Skeletal muscle cell (primary cell): ENCODE measurements at places on chromosomes 4 and X.

DNA sequence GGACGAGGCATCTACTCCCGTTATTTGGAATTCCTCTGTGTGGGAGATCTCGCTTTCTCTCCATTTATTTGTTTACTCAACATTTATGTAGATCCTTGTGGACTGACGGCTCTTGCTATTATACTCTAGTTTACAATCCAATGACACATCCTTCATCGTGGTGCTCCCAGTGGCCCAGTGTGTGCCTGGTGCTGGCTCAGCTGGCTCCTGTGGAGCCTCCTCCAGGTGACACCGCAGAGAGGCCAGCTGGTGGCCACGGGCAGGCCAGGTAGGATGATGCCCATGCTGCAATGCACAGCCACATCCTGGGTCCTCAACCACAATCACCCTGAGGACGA is 84.0 kb upstream of the AFAP1 start:
- DNase-seq, result no peak

DNA sequence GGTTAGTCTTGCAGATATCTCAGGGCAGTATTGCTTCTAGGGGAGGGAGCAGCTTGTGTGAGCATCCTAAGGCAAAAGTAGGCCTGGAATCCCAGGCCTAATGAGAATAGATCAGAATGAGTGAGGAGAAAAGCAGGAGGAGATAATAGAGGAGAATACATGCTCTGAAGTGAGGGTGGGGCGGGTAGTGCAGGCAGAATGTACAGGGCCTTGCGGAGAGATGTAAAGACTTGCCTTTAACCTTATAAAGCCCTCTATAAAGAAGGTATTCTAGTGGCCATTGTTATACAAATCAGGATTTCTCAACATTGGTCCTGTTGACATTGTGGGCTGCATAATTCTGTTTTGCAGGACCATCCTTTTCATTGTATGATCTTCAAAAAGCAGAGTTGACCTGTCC is 855.3 kb downstream of the PCDH7 start:
- no peak for DNase-seq

GRCh38 chrX:13165266-13166189 is 121.1 kb upstream of the FAM9C start:
- DNase-seq, result no peak

- DNase-seq, result no peak
Measured at GRCh38 chrX:38664285-38664684, 102.9 kb downstream of the TSPAN7 start.

GRCh38 chrX:2829469-2830246 is 928 bp downstream of the GYG2 start:
- no peak for DNase-seq

DNA sequence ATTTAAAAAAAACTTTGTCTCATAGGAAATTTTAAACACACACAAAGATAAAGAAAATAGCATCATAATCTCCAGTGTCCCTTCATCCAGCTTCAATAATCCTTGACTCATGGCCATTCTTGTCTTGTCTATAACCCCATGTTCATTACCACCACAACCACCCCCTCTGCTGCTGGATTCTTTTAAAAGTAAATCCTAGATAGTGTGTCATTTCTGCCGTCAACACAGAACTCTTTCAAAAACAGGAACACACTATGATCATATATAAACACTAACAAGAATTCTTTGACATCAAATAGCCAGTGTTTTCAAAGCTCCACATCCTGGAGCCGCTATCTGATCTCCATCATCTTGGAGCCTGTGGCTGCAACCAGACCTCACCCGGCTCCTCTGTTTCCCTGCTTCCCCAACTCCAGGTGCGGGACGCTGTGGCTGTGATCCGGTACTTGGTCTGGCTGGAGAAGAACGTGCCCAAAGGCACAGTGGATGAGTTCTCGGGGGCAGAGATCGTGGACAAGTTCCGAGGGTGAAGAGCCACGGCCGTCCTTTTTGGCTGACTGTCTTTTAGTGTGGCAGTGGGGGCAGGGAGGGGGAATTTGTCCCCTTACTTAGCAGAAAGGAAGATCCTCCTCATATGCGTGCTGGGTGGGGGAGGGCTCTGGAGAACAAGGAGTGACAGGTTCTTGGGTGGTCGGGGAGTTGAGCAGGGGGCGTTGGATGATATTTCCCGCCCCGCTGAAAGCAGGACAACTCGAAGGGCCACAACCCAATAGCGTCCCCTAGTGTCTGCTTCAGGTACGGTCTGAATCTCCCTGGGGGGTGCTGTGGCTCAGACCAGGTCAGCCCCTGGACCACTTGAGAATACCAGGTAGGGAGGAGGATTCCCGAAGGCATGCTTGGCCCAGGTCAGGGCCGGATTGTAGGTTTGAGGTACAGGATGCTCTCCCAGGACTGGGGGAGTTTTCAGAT is 15.6 kb downstream of the XPNPEP2 start:
- DNase-seq, result no peak

DNA sequence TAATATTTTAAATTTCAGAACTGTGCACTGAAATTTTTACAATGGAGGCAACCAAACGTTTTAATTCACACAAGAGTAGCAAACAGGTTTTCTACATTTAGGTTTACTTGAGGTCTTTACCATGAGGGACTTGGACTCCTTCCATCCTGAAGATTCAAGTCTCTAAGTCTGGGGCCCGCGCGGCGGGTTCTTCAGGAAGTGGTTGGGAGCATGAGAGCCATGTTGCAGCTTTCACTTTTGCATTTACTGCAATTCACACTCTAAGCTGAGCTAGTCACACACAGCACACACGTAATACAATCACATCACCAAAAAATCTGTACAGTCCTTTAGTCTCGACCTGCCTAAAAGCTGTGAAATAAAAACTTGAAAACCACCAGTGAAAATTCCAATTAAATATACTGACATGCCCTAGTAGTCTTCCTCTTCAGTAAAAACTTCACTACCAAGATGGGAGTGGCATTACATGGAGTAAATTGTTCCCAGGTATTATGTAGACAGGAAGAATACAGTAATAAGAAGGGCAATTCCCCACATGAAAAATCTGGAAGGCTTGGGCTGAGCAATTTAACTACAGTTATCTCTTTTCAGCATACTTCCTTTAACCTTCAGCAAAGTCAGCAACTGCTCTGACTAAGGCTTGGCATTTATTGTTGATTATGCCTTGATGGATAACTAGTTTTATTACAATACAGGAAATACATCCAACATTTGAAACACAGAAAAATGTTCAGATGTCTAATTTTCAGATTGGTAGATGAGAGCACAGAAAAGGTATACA is 571.1 kb upstream of the DIPK2B start:
- peak; percentile 36 for DNase-seq

GRCh38 chrX:104428231-104428630 is 137.8 kb upstream of the IL1RAPL2 start:
- no peak for DNase-seq

- DNase-seq, result no peak
Measured at GRCh38 chr4:118742050-118742449, 56.9 kb downstream of the METTL14 start.

DNA sequence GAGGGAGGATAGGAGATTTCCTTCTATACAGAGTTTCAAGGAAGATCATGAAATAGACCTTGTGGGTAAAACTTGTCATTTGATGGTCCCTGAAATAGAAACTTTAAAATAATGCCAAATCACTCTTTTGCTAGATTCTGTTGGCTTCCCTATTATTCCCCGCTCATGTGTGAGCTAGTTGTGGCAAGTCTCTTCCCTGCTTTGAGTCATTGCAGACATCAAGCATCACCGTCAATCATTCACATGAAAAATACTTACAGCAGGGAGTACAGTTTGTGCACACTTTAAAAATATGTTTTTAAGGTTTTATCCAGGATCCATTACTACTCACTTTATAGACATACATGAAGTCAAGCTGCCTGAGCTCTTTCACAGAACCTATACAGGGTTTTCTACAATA is 35.2 kb upstream of the INPP4B start:
- DNase-seq, result no peak

DNA sequence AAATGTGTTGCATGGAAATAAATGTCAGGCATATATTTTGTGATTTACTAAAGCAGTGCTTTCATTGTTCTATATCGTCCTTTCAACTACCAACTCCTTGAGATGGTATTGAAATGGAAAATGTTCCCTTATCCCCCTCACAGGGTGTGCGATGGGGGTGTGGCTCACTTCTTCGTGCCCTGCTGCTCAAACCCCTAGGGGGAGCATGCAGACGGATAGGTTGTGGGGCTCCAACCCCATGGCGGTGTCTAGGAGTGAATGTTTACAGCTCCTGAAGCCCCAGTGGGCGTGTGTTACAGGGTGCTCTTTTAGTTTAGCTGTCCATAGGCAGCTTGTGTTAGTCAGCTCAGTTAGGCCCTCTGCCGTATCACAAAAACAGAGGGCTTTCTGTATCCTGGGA is 287.7 kb upstream of the EMCN start:
- no peak for DNase-seq

DNA sequence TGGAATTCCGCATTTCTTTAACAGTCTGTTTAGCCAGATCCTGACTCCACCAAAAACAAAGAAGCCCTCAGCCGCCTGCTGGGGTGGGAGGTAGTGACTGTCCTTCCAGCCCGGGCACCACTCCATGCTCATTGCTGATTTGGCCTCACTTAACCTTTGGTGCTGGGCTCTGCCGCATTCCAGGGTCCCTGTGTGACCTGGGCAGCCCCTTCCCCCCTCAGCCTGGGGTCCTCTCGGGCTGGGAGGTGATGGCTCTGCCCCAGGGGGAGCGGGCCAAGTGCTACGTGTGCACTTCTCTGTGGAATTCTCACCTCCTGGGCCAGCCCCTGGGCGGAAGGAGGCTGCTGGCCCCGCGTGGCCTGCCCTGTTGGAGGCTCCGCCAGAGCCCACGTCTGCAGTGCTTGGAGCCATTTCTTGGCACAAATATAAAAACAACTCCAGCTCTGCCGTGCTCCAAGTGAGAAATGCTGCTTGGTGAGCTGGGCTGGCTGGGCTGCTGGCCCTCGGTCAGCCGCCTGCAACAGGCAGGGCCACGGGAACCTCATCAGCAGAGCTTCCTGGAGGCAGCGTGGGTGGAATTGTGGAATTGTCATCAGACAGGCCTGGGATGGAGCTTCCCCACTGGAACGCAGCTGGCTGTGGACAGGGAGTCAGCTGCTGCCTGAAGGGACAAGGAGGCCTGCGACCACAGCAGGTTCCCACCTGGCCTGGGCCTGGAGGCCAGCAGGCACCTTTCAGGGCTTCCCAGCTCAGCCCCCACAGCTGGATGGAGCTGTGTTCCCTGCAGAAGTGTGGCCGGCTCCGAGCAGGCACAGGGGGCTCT is 66.0 kb downstream of the TRMT44 start:
- peak; percentile 39 for DNase-seq

GRCh38 chrX:386768-387575 is at the start of gene PPP2R3B:
Gene PPP2R3B, minus strand, starts transcription at chrX:386907. Its CDS starts 216 bp downstream, at chrX:386691.
- DNase-seq, result peak; percentile 92

- no peak for DNase-seq
Measured at GRCh38 chrX:2226906-2227656, 273.7 kb downstream of the DHRSX start.

DNA sequence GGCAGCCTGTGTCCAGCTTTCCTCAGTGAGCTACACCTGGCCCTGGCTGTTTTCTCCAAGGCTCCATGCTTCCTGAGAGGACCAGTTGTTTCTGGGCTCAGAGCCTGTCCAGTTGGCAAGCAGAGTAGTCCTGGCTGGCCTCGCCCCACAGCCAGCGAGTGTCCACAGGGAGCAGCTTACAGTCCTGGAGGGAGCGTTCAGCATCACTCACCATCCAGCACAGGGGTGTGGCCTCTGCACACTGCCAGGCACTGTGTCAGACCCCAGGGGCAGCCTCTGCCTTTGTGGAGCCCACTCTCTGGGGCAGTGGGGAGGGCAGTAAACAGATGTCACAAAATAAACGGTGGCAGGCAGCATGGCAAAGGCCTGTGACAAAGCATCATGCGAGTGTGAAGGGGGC is 23.9 kb downstream of the EVC start:
- DNase-seq, result no peak

DNA sequence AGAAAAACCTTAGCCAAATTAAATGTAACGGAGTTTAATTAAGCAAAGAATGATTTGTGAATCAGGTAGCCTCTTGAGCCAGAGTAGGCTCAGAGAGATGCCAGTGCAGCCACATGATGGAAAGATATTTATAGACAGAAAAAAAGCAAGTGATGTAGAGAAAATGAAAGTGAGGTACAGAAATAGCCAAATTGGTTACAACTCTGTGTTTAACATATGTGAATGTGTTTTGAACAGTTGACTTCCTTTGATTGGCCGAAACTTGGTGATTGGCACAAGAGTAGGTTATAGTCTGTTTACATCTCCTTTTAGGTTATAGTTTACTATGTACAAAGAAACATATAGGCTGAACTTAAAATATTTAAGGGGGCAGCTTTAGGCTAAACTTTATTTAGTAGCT is 459.9 kb upstream of the BOD1L1 start:
- DNase-seq, result no peak

- DNase-seq, result no peak
Measured at GRCh38 chrX:13646154-13646549, 6.8 kb upstream of the TCEANC start.

DNA sequence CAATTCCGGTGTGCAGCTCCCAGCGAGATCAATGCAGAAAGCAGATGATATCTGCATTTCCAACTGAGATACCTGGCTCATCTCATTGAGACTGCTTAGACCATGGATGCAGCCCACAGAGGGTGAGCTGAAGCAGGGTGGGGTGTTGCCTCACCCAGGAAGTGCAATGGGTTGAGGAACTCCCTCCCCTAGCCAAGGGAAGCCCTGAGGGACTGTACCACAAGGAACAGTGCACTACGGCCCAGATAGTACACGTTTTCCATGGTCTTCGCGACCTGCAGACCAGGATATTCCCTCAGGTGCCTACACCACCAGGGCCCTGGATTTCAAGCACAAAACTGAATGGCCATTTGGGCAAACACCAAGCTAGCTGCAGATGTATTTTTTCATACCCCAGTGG is 150.0 kb downstream of the TET2 start:
- DNase-seq, result no peak

- DNase-seq, result no peak
Measured at GRCh38 chr4:13162886-13163285, 321.3 kb downstream of the RAB28 start.

DNA sequence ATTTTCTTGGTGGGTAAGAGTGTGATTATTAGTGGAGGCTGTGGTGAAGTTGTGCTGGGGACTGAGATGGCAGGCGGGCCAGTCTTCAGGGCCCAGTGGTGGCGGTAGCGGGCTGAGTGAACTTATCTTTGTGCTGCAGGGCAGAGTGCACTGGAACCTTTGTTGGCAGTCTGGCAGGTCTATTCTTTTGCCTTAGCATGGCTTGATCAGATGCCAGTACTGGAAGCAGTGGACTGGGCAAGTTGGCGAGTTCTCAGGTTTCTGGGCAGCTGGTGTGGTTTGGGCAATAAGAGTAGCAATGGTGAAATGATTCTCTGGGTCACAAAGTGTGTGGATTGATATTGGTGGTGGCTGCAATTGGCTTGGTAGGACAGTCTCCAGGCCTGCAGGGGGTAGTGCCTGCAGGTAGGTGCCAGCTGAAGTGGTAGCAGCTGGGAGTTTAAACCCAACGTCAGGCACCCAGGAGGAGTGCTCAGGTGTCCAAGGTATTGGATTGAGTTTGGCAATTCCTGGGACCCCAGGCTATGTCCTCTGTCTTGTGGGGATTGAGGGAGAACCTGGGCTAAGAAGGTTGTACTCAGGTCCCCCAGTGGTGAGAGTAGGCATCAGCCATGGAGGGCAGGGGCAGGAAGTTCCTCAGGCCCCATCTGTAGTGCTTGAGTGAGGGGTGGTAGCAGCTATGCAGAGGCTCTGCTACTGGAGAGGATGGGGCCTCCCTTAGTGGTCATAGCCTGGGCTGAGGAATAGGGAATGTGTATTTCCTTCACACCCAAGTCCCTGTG is 34.9 kb upstream of the SLC25A14 start:
- DNase-seq, result no peak
